Skeletal muscle cell (primary cell): ENCODE measurements at places on chromosomes 11 and 22.

GRCh38 chr11:46075928-46076327 lies 45.3 kb downstream of the PHF21A start:
- no peak for DNase-seq

DNA sequence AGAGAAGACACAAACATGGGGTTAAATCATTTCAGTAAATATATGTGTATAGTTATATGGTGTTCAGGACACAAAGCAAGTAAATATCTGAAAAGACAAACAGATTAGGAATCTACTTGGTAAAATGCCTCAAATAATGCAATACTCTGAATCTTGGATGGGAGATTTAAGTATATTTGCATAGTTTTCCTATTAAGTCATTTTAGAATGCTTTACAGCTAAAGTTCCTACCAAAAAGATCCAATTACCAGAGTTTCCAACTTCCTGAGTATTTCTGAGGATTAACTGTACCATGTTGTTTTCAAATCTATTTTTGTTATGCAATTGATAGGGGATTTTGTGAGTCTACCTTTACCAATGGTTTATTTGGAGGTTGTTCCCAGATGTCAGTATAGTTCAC lies 424.4 kb upstream of the CCDC179 start:
- DNase-seq, result no peak

DNA sequence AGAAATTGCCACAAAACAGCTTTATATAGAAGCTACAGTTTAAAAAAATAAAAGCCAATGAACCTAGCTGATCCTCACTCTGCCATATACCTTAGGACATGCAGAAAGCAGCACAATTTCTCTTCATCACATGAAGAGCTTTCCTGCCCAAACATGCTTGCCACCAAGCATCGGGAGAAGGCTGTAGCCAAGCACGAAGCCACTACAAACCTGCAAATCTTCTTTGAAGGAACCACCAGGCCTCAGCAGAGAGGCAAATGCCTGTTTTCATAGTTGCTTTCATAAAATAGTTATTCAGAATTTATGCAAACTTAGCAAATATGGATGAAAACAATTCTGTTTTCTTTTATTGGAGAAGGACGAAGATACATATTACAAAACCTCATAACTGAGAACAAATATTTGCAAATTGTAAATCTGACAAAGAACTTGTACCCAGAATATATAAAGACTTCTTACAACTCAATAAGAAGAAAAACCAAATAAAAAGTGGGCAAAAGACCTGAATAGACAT lies 100.3 kb downstream of the RBFOX2 start:
- no peak for DNase-seq

- DNase-seq, result no peak
These were observed 113.9 kb downstream of the TRIM29 start for GRCh38 chr11:120024046-120024445.

GRCh38 chr11:113440816-113441215 lies 34.4 kb downstream of the DRD2 start:
- DNase-seq, result no peak

GRCh38 chr11:13883042-13883441 lies 79.5 kb upstream of the SPON1 start:
- no peak for DNase-seq

GRCh38 chr11:116287866-116288265 lies 484.9 kb downstream of the BUD13 start:
- DNase-seq, result no peak

DNA sequence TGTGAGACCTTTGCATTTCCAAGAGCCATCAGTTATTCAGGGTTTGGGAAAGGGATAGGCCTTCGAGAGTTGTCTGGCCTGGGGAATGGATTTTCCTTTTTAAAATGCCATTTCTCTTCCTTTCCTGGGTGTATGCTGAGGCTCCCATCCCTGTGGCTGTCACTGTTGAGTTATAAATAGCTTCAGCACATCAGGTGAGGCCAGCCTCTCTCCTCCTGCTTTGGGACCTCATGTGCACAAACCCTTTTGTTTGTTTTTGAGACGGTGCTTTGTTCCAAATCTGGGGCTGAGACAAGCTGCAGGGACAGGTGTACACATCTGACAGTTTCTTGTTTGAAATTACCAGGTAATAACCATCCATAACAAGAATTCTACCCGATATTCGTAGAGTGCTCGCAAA lies 1.3 kb downstream of the TEF start:
- no peak for DNase-seq

DNA sequence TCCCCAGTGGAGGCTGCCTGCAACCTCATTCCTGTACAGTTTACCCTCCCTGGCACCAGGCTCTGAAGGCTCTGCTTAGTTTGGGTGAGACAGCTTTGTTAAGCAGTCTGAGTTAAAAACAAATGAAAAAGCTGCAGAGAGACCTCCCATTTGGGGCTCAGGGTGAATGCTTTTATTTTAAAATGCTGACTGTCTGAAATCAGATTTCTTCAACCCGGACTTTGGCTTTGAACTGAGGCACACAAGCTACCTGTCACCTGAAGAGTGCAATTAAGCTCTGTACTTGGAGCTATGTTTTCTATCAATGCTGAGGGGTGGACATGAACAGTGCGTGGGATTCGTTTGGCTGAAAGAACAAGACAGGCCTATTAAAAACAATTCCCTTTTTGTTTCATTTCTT lies 217.5 kb upstream of the SORL1-AS1 start:
- no peak for DNase-seq

DNA sequence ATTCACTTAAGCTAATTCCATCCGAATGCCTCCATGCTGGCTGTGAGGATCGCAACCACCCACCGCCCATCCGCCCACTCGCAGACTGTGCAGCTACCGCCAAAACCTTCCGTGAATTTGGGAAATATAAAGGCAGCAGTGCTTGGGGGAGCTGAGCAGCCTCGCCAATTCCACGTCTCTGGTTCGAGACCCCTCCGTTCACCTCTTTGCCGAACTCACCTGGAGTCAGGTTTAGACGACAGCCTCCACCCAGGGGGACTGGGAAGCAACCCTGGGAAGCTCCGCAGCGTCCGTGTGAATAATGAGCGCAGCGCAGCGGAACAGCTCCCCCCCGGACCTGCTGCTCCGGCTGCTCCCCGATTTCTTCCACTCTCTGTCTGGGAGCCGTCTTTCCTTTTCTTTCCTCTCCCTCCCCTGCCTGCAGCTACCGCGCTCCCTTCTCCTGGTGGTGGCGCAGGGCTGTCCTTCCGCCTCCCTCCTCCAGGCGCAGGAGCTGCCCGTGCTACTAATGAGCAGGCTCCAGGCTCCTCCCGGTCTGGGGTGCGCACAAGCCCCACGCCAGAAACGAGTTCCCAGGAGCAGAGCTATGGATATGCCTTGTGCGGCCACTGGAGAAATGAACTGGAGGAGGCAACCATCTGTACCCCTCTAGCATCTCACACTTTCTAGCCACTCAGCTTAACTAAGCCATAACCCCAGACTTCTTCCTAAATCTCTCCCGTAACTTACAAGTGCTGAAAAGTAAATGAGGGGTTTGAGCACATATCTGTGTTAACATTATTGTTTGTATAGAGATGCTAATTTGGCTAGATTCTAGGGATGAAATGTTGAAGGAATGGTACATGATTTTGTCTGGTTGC lies 107.3 kb downstream of the XKR3 start:
- no peak for DNase-seq

DNA sequence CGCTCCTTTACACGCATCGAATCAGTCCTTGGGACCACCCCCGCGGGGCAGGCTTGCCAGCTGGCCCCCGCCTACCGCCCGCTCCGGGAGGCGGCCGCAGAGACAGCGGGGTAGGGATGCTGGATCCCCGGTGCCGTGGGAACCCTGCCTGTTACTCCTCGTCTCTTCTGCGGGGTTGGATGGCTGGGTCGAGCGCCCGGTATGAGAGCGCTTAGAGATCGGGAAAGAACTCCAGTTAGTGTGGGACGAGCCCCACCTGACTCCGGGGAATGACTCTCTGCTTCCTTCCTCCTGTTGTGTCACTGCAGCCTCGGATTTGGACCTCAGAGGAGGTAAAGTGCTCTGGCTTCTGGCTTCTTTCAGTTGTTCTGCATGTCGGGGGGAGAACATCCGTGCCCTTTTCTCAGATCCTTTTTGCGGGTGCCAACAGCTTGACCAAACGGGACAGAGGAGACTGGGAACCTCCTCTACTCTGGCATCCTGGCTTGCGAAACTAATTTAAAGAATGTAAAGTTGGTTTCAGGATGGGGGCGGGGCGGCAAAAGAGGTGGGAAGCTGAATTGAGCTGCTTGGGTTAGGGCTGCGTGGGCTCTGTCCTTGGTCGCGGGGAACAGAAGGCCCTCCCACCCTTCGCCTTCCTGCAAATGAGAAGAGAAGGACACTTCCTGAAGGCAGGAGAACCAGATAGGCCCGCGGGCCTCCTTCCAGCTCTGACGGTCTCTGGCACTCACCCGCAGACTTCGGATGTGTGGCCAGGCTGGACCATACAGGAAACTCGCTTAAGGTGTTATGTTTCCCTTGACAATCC lies 938 bp downstream of the LAYN start:
- peak; percentile 73 for DNase-seq

DNA sequence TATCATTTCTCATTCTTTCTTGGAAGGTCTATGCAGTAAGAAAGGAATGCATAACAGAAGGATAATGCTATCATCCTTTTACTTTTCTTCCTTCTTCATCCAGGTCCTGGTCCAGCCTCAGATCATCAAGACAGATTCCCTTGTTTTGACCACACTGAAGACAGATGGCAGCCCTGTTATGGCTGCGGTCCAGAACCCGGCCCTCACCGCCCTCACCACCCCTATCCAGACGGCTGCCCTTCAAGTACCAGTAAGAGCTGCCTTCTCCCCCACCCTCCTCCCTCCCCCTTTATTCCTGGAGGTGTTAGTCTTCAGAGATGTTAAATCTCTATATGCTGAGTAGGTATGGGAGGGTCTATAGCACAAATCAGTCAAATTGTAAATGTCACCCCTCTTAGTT lies 37.9 kb downstream of the SREBF2 start:
- DNase-seq, result no peak

DNA sequence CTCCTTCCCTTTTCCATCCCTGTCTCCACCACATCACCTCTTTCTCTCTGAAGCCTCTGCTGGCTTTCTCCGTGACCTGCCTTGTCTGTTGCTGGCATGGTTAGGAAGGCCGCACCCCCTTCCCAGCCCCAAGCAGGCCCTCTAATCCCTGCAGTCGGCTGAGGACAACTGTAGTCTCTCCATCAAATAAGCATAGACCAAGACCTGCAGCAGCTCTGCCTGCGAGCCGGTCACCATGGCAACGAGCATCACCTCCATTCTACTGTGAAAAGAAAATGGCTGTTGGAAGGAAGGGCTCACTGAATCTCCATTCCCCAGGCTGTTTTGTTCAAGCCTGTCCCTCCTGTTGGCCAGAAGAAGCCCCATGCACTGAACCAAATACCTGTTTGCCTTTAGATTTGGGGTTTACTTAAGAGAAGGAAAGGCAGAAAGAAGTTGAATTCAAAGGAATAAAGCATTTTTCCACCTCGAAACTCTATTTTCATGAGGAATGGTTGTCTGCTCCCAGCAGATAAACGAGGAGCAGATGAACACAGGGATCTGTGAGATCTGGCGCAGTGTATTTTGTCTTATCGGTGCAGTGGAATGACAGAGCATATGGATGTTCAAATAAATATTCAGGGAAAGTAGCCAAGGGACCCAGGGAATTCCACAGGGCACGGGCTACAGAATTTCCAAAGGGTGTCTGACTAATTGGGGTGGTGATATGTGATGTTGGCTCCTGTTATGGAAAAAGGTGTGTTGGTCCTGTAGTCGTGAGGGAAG lies 113.1 kb upstream of the TTC12 start:
- DNase-seq, result no peak

- DNase-seq, result no peak
These were observed 430.0 kb downstream of the FAM181B start for GRCh38 chr11:82303671-82304070.

- no peak for DNase-seq
These were observed 22.0 kb downstream of the CREB3L1 start for GRCh38 chr11:46299451-46299961.
